ENCODE measurements at places on chromosomes 6 and 20.

- no peak for DNase-seq
These were observed 14.0 kb upstream of the GMPR start for GRCh38 chr6:16224409-16224808.

DNA sequence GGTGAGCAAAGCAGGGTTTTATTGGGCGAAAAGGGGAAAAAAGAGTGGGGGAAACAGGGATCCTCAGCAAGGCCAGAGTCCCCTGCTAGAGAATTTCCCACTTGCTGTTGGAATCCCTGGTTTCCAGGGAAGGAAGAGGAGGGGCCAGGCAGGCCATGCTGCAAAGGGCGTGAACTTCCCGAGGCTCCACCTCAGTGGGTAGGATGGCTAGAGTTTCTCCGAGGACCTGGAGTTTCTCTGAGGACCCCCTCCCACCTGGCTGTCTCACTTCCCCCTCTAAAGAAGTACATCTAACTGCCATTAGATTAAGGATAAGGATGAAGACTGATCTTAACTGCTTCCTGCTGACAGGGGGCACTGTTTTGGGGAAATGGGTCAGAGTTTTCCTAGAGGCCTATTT is 1239.3 kb upstream of the GJE1 start:
- DNase-seq: no peak

GRCh38 chr6:32692019-32692418 is 25.6 kb upstream of the HLA-DQB1 start:
- no peak for DNase-seq

DNA sequence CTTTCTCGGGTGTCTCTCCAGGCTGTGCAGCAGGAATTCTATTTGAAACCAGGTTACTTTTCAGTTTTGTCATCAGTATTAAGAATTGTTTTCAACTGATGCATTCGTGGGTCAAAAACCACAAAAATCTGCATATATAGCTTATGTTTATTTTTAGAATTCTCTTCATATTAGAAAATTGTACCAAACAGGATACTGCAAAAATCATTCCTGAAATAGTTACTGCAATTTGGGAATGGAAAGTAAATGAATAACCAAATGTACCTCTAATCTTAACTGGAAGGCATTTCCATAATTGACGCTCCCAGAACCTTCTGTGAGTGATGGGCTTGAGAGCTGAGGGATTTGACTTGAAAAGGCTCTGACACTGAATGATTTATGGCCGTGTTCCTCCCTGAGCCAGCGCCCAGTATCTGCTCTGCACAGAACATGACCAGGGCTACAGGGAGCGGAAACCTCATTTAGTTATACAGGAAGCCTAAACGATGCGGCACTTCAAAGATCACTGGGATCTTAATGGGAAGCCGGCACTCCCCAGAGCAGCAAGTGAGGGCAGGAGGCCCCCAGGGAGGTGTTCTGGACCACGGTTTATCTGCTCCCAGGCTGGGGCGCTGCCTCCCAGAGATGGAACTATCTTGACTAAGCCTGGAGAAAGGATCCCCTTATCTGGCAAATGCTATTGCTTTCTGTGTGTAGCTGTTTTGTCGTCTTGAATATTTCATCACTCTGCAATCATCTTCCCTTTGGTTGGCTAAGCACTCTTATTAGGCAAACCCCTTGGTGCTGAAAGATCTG is 446.0 kb downstream of the QKI start:
- no peak for DNase-seq

DNA sequence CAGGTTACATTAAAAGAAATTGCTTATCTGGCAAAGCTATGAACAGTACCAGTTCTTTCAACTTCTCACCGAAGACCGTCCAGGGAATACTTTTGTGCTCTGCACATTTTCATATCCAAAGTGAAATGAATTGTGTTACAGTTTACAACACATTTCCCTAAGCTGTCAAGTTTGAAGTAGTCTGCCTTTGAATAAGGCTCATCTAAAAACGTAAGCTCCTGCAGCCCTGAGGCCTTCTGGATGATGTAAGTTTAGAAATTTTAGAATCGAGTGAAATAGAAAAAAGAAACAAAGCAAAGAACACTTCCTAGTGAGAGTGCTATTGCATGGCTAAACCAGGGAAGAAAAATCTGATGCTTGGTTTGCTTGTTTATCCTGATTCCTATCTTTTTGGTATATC is 653.8 kb downstream of the MMUT start:
- no peak for DNase-seq

GRCh38 chr6:1622851-1623768 is 13.4 kb downstream of the FOXC1 start:
- no peak for DNase-seq

DNA sequence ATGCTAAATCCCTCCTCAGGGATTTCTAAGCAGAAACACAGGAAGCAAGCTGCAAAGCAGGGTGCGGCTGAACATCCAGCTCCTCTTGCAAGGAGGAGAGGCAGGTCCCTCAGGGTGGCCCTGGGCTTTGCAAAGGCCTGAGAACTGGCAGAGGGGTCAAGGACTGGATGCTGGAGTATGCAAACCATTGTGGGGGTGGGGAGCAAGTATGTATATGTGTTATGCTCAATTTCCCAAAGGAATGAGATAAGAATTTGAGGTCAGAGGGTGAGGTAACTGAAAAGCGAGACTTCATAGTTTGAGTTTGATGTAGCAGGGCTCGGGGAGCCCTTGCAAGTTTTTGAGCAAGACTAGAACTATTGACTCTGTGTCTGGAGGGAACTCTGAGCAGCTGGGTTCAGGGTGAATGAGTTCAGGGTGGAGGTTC is 11.2 kb downstream of the SLC22A2 start:
- no peak for DNase-seq

GRCh38 chr20:19823971-19824370 is 65.9 kb downstream of the RIN2 start:
- DNase-seq: no peak

- DNase-seq: no peak
These were observed 160.4 kb downstream of the TMEM242 start for GRCh38 chr6:157162766-157163433.

DNA sequence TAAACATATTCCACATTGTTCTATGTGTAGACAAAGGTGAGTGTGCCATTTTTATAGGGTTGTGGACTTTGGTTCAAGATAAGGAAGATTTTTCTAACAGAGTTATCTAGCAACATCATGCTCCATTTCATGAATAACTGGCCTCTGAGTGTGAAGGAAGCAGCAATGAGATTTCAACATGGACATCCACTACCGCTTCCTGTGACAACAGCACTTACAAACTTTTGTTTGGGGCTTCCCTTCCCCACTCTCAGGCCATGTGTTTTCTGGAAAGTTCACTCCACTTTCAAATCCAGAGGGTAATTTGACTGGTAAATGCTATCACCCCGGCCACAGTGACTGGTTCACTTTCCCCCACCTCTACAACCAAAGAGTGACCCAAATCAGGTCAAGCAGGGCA is 38.1 kb upstream of the PROKR2 start:
- DNase-seq: no peak

GRCh38 chr20:38162878-38163875 is 1.9 kb downstream of the TGM2 start:
- DNase-seq: no peak

DNA sequence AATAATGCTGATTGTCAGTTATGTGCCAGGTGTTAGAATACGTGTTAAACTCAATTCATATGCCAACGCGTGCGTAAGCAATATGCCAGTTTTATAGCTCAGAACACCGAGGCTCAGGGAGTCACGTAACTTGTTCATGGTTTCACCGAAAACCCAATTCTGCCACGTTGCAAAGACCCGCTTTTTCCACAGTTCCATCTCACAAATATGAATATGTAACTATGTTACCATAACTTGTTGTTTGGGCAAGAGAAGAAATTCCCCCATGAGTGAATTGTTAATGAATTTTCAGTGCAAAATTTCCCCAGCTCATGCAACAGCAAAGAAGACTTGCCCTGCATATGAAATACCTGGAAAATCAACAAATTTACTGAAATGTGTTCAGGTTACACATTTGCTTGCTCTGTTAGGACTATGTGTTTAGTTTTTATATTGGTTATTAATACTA is 30.1 kb downstream of the SF3B5 start:
- DNase-seq: no peak

DNA sequence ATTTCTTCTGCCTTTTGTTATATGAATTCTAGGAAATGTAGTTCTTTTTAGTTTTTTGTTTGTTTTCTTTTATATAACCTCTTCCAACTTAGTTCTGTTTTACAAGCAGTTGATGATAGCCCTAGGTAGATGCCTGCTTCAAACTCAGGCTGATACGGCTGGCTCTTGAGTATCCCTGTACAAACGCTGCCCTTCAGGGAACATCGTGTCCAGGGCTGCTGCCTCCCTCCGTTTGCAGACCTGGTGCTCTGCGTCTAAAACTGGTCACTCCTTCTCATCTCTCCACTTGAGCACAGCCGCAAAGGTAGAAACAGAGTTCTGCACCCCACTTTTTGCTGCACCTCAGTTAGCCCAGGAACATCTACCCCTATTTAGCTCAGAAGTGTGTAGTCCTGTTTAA is 310.1 kb downstream of the PRL start:
- no peak for DNase-seq

GRCh38 chr20:57717797-57718196 is 8.0 kb upstream of the PMEPA1 start:
- no peak for DNase-seq

- no peak for DNase-seq
These were observed 2.3 kb downstream of the SUPT3H start for GRCh38 chr6:45375449-45375848.

GRCh38 chr6:125974214-125974866 is 12.0 kb upstream of the TRMT11 start:
- DNase-seq: no peak

- no peak for DNase-seq
These were observed 134.4 kb upstream of the COL21A1 start for GRCh38 chr6:56381801-56382251.

DNA sequence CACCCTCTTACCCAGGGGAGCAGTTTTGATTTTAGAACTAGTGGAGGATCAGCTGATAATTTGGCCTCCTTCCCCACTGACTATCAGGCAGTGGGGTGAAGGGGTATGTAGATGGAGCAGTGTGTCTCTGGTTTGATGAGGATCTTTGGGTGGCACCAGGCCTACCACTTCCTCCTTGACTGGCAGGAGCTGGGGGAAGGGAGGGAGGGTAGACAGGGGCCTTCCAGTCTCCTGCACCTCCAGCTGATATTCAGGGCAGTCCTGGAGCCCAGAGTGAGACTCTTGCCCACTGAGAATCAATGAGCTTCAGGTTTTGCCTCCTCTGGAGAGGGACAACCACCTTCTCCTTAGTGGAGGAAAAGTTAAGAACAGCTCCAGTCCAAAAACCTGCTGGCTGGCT is 3.2 kb downstream of the DEF6 start:
- DNase-seq: no peak

- DNase-seq: no peak
These were observed 113.1 kb downstream of the NCOA3 start for GRCh38 chr20:47614703-47615309.

GRCh38 chr6:82118150-82118562 is 129.4 kb downstream of the IBTK start:
- DNase-seq: no peak

GRCh38 chr6:113396730-113397129 is 460.4 kb upstream of the MARCKS start:
- DNase-seq: no peak

GRCh38 chr6:168226902-168227318 is 92.7 kb downstream of the DACT2 start:
- no peak for DNase-seq

- DNase-seq: no peak
These were observed 18.1 kb downstream of the SLX4IP start for GRCh38 chr20:10453241-10453640.

- DNase-seq: no peak
These were observed 2.6 kb downstream of the ARMC2 start for GRCh38 chr6:108850669-108851465.

GRCh38 chr6:15526212-15526701 is 136.6 kb downstream of the DTNBP1 start:
- no peak for DNase-seq

DNA sequence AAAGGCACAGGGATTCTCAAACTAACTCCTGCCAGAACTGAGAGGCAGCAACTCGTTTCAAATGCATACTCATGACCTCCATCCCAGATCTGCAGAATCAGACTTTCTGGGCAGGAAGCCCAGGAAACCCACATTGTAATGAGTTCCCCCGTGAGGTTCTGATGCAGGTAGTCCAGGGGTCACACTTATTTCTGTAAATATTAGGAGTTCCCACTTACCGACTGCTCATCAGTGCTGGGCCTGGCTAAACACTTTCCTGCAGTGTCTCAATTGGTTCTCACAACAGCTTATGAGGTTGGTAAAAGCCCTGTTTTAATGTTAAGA is 11.6 kb downstream of the DUSP15 start:
- DNase-seq: no peak

DNA sequence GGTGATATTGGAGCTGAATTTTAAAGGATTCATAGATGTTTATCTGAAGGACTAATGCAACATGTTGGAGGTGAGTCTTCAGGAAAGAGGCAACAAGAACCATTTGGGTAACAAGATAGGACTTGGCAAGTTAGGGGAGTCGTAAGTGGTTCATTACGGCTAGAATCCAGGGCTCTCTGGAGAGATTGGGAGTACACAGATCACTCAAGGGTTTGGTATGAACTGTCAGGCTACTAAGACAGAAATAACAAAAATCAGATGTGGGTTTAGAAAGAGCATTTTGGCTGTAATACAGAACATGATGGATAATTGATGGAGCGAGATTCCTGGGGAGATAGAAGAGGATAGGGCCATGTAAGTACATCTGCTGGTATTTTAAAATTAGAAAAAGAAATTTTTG is 86.3 kb upstream of the ESR1 start:
- DNase-seq: no peak

DNA sequence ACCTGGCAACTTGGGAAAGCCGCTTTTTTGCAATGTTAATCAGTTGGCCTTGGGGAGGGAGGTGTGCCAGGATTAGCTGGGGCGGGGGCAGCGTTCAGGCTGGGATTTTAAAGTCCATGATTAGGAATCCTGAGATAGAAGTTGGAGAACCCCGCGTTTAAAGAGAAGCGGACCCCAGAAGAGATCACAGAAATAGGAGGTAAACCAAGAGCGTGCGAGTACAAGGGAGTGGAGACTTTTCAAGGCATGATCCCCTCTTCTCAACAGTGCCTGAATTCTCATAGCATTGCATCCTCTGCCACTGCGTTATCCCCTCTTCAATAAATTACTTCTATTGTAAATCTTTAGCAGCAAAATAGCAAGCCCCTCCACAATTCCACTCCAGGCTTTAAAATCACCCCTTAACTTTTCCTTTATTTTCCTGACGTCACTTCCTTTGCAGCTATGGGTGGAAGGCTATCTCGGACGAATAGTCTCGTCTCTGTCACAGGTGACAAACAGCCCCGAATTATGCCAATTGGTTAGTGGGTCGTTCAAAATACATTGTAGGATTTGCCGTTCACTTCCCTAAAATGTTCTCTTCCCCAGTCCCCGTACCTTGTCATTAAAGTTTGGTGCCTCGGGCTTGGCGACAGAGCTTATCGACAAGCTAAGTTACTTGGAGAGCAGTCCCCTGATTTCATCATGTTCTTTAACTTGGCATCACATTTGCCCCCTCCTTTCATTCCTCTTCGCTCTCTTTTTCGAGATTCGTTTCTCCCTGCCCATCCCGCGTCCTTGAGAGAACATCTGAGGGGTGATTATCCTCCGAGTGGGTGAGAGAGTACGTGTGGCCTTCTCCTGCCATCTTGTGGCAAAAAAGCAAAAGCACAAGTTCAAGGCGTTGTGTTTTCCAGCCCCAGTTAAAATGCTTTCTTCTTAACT is 17.1 kb downstream of the OR2B2 start:
- DNase-seq: no peak

GRCh38 chr6:82277686-82278085 is 30.1 kb upstream of the IBTK start:
- DNase-seq: no peak
